ENCODE measurements at places on chromosomes 2 and 18. TPM values are rescaled to one million over a fixed set of nuclear protein-coding genes. Genes with fewer than 3 reads are reported as not detected.

DNA sequence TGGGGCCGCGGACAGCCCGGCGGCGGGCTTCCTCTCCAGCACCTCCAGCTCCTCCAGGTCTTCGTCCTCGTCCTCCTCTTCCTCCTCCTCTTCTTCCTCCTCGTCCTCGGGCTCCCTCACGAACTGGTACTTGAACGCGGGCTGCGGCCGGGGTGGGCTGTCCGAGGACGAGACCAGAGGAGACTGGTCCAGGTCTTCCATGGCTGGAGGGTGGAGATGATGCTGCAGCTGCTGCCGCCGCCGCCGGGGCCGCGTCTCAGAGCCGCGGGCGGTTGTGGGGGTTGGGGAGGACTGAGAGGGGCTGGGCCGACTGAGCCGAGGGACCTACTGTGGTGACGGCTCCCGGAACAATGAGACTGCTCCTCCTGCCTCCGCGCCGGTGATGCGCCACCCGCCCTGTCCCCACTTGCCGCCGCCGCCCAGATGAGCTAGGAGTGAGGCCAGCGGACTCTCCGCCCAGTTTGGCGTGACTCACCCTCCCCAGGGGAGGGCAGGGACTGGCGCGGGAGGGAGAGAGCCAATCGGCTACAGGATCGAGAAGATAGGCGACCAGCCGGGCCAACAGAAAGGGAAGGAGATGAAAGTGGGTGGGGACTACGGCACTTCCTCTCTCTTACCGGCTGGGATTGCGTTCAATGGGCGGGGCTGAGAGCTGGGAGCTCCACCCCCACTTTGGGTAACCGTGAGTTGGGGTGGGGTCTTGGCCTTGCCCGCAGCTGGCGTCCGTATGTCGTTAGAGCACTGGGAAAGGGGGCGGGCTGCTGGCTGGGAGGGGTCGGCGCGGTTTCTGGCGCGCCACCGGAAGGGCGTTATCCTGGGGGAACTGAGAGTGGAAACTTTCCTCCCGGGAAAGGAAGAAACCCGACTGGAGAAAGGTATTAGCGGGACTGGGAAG, at the start of gene RTN4:
Gene RTN4 (minus strand): TSS at position 352 of the 895 bp plus-strand sequence. CDS start 151 bp downstream, at position 201.
- peak; percentile 100 for DNase-seq

- peak; percentile 59 for DNase-seq
Measured at GRCh38 chr2:42854207-42854818, 61.9 kb upstream of the HAAO start.

- no peak for DNase-seq
Measured at GRCh38 chr2:132668189-132668823, 1.7 kb downstream of the LYPD1 start.

DNA sequence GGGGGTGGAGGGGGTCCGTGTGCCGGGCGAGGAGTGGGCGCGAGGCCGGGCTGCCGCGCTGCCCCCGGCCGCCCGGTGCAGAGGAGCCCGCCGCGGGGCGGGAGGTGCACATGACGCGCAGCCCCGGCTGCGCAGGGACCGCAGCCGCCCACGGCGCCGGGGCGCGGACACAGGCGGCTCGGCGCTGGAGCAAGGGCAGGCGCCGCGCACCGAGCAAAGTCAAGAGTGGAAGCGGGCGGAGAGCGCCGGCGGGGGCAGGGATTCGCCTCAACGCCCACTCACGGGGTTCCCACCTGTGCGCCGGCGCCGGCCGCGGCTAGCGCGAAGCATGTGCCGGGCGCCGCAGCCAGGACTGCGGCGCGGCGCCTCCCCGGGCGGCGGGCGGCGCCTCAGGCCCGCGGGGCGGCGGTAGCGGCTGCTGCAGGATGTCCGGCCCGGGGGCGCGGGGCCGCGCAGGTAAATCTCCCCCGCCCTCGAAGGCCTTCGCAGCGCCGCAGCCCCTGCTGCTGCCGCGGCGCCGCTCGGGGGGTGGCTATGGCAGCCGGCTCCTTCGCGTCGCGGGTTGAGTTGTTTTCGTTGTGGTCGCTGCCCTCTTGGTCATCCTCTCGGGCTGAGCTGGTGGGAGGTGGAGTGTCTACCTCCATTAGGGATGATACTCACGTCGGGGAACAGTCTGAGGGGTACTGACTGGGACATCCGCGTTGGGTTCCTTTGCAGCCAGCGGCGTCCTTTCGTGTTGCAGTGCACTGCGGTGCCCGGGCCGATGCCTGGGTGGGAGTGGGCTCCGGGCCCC, 216.3 kb upstream of the DTNA start:
- peak; percentile 60 for DNase-seq

DNA sequence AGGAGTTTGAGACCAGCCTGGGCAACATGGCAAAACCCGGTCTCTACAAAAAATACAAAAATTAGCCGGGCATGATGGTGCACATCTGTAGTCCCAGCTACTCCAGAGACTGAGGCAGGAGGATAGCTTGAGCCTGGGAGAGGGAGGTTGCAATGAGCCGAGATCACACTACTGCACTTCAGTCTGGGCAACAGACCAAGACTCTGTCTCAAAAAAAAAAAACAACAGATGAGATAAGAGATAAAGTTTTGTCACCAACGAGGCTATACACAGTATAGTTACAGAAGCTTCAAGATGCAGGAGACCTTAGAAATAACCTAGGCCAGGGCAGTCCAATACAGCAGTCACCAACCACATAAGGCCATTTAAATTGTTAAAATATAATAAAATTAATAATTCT, 9.4 kb downstream of the FAM124B start:
- no peak for DNase-seq

- DNase-seq, result no peak
Measured at GRCh38 chr2:176745543-176746200, 466.9 kb upstream of the HNRNPA3 start.

- no peak for DNase-seq
Measured at GRCh38 chr18:74171910-74172606, 23.7 kb downstream of the TIMM21 start.

DNA sequence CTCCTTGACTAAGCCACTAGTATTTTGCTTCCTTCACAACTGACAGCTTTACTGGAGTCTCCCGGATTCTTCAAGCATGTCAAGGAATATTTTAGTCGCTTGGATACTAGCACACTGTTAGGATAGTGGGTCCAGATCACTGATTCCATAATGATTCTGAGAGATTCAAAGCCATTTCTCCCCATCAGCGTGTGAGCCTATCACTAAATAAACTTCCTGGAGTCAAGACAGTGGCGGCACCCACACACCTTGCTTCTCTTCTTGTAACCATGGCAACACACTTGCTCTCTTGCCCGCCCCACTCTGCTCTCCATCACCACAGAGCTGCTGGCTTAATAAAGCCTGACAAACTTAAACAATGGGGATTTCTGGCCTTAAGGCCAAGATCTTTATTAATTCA, 245.1 kb downstream of the LRRTM1 start:
- DNase-seq, result no peak

- DNase-seq, result no peak
Measured at GRCh38 chr18:7840411-7840810, 273.3 kb downstream of the PTPRM start.

The CASP8 gene
- 96.6 TPM for total RNA-seq

- peak; percentile 92 for DNase-seq
Measured at GRCh38 chr2:190343536-190344275, at the start of gene INPP1. TSS of gene INPP1 (plus strand) at chr2:190343589. CDS start at chr2:190360103, 16,514 bp downstream.

The CDH20 gene
- total RNA-seq, result not detected

DNA sequence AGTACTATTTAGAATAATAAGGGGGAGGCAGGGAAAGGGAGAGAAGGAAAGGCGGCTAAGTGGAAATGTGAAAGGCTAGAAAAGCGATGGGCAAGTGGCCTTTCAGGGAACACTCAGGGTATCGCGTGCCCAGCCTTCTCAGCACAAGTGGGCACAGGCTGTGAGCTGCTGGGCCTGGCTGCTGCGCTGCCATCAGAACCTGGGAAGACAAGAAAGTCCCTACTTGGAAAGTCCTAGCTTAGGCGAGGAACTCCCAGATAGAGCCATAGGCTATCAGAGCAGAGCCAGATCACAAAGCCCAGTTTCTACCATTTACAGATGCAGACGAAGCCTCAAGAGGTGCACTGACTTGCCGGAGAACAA, 9.8 kb upstream of the FZD7 start:
- DNase-seq, result no peak

- no peak for DNase-seq
Measured at GRCh38 chr18:34203866-34204265, 20.8 kb downstream of the NOL4 start.

The ABCG5 gene
- total RNA-seq, result not detected

The TOGARAM2 gene
- total RNA-seq, result 11.7 TPM

The ERICH2 gene
- total RNA-seq, result not detected

The IL36G gene
- total RNA-seq, result not detected

GRCh38 chr18:63290821-63291200, 28.8 kb downstream of the BCL2 start:
- DNase-seq, result no peak

DNA sequence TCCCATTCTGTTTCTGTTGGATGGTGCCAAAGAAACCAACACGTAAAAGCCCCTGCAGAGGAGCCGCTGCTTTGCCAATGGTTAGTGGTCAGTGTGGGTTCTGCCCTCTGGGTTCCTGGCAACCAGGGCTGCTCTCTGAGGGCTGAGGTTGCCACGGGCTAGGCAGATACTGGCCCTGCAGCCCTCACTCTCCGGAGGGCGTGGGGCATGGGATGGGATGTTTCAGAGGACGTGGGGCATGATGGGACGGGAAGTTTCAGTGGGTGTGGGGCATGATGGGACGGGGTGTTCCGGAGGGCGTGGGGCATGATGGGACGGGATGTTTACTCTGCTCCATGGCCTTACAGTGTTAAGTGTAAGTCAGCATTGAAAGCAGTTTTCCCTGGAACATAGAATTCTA, 34.2 kb downstream of the ADI1 start:
- DNase-seq, result peak; percentile 66

DNA sequence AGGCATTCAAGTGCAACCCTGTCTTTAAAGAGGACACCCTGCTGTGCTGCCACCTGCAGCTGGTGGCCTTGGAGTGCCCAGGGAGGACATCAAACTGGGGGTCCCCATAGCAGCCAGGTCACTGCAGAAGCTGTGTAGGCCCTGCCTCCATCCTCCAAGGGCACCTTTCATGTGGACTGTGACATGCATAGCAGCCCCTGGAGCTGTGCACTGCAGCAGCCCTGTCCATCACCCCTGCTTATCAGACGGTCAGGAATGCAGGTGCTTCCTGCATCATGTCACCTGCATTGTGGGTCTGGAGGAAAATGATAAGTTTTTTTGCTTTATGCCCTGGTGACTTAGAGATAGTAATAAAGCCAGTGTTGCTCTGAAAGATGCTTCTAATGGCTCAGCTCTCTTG, 155.7 kb downstream of the DYSF start:
- DNase-seq, result peak; percentile 45

The PCARE gene
- not detected for total RNA-seq

The PDCD1 gene
- total RNA-seq, result 7.9 TPM

- DNase-seq, result no peak
Measured at GRCh38 chr18:33010149-33010548, 237.3 kb upstream of the KLHL14 start.

DNA sequence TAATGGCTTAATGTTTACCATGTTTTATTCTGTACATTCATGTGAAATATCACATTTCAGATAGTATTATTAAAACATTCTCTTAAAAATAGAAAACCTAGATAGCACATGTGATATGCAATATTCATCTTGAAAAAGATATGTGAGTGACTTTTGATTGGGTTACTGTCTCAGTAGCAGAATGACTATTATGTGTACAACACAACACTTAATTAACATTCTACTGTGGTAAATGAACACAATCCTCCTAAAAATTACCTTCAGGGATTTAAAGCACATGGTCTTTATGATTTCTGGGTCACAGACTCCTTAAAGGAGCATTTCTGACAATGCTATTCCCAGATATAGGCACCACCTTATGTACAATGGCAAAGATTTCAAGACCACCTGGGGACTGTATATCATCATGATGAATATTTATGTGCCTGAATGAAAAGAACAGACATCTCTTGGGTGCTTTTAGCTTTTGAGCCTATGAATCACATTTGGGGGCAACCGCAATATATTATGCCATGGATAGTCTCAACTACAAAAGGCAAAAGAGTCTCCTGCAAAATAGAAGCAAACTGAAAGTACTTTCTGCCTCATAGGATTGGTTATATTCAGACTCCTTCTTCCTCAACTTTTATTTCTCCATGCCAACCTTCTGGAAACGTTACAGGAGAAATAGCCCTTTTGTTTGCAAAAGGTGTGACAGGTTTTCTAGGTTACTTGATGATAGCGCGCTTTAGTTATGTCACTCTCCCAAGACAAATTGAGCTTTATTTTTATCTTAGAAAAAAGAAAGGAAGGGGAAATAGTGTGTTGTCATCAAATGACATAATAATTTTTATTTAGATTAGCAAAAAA, 259.0 kb downstream of the CALCRL start:
- DNase-seq, result no peak

- no peak for DNase-seq
Measured at GRCh38 chr2:239047420-239047819, 199.5 kb downstream of the TWIST2 start.

The UGT1A10 gene
- total RNA-seq, result not detected

- DNase-seq, result no peak
Measured at GRCh38 chr18:2706903-2707302, 51.4 kb downstream of the SMCHD1 start.

- no peak for DNase-seq
Measured at GRCh38 chr2:104745846-104746245, 108.1 kb upstream of the POU3F3 start.

DNA sequence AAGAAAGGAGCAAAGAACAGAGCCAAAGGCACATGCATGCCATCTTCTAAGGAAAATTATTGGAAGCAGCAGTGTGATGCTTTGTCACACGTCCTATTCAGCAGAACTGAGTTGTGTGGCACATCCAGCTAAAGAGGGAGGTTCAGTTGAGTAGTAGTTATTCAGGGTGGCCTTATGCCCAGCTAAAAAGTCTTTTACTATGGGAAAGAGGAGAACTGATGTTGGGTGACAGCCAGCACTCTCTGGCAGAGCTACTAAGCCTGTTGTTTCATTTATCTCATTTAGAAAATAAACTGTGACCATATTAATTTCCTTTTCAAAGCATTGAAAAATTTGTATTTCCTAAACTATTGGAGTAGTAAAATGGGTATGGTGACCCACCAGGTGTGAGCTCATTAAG, 18.5 kb downstream of the ITGA6 start:
- no peak for DNase-seq

- DNase-seq, result peak; percentile 76
Measured at GRCh38 chr2:222320436-222321395, 21.9 kb upstream of the PAX3 start.

The NOL4 gene
- not detected for total RNA-seq

DNA sequence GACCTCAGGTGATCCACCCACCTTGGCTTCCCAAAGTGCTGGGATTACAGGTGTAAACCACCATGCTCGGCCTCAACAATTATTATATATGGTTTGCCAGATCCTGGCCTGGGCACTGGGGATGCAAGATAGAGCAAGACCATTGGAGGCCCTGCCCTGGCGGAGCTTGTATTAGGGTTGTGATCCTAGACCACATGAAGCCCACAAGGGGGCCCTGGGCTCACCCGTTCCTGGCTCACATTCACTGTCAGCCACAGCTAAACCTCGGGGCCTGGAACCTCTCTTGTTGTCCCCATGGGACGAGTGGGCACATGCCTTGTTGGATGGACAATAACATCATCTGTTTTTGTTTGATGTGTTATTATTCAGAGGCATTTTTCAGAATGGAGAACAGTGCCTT, 14.9 kb downstream of the HPCAL1 start:
- peak; percentile 64 for DNase-seq

The TTLL4 gene
- total RNA-seq, result 35.2 TPM
